ENCODE measurements at places on chromosomes 12 and 14. TPM values are rescaled to one million over a fixed set of nuclear protein-coding genes. Genes with fewer than 3 reads are reported as not detected.
A peak's percentile ranks its signal among the peaks of the same experiment; 100 is the strongest.

GRCh38 chr14:51328772-51329353 is 88.8 kb downstream of the TMX1 start:
- DNase-seq: peak; percentile 52

DNA sequence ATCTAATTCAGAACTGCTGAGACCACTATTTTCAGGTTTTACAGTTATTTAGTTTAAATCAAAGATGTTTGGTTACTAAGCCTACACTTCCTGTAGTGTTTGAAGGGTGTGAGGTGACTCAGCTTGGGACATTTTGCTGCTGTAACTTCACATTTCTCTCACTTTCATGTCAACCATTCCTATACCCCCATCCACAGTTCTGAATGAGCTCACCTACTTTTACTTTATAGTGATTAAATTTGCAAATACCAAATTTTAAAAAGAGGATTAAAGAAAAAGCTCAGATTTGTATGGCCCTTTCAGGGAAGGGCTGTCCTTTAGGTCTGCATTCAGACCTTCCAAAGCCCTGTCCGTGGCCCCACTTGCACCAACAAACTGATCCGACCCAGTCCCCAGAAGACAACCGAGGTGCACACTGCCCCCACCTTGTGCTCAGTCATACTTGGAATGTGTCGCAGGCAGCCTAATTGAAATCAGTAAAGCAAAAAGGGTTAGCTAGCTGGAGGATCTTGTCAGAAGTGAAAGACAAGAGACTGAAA is 174.4 kb downstream of the MON2 start:
- DNase-seq: peak; percentile 67

DNA sequence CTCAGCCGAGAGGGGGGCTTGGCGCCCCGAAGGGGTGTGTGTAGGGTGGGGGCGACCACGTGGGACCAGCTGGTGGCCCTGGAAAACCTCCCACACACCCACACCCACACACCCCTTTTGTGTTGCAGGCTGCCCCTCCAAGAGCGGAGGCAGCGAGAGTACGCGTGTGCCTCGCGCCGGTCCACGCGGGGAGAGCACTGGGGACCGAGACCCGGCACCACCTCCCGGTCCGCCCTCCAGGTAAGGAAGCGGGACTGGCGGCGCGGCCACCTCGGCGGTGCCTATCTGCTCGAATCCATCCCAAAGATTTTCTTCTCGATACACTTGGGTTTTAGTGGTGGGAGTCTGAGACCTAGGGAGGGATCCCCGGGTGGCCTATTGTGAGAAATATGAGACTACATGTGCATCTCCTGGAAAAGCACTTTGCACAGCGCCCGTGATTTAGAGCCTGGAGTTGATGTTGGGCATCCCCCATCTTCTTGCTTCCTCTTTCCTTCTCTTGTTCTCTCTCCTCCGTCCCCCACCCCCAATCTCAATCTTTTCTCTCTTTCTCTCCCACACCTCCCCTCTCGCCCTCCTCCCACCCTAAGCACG is 393 bp downstream of the SYT1 start:
- DNase-seq: no peak

GRCh38 chr14:99733540-99734405 is 49.7 kb downstream of the CYP46A1 start:
- DNase-seq: no peak

DNA sequence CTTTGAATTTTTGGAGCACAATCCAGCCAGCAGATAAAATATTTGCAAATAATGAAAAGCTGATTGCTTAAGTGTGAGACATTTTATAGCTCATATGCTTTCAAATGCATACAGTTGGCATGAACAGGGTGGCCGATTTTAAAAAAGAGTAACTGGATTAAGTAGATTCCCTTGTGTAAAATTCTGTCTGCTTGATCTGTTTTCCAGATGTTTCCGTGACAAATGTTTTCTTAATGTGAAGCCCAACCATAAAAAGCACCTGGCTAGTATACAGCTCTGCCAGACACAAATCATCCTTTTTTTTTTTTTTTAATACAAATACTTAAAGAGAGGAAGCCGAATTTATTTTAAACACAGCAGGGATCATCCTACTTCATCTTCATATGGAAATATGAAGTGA is 440.7 kb downstream of the CCER1 start:
- peak; percentile 1 for DNase-seq

DNA sequence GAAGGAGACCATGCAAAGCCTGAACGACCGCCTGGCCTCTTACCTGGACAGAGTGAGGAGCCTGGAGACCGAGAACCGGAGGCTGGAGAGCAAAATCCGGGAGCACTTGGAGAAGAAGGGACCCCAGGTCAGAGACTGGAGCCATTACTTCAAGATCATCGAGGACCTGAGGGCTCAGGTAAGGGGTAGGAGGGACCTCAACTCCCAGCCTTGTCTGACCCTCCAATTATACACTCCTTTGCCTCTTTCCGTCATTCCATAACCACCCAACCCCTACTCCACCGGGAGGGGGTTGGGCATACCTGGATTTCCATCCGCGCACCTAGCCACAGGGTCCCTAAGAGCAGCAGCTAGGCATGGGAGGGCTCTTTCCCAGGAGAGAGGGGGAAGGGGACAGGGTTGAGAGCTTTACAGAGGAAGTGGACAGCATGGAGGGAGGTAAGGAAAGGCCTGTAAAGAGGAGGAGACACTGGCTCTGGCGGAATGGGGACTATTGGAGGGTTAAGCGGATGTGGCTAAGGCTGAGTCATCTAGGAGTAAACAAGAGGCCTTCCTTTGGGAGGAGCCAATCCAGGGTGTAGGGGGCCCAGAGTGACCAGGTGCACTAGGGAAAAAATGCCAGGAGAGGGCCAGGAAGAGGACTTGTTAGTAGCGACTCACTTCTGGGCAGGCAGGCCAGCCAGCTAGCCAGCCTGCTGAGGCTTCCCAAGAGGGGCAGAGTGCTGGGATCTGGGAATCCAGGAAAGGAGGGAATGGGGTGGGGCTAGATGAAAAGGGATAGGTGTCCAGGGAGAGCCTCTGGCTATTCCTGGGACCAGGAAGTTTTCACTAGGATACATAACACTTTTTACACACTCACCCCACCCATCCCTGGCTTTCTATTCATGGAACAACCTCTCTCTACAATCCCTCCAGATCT is 754 bp downstream of the KRT18 start:
- peak; percentile 92 for DNase-seq

- no peak for DNase-seq
Observed at GRCh38 chr14:99728231-99728920, 44.3 kb downstream of the CYP46A1 start.

GRCh38 chr12:52455821-52456220 is 3.9 kb upstream of the KRT6B start:
- no peak for DNase-seq

- peak; percentile 71 for DNase-seq
Observed at GRCh38 chr12:27564612-27565213, 40.7 kb downstream of the PPFIBP1 start.

- no peak for DNase-seq
Observed at GRCh38 chr12:59472273-59472672, 123.6 kb upstream of the SLC16A7 start.

- DNase-seq: peak; percentile 72
Observed at GRCh38 chr12:12376646-12377448, 20.0 kb downstream of the BORCS5 start.

- no peak for DNase-seq
Observed at GRCh38 chr14:24171422-24172260, at the start of gene REC8. TSS of gene REC8 (plus strand) at chr14:24172080. CDS start at chr14:24172553, 473 bp downstream.

DNA sequence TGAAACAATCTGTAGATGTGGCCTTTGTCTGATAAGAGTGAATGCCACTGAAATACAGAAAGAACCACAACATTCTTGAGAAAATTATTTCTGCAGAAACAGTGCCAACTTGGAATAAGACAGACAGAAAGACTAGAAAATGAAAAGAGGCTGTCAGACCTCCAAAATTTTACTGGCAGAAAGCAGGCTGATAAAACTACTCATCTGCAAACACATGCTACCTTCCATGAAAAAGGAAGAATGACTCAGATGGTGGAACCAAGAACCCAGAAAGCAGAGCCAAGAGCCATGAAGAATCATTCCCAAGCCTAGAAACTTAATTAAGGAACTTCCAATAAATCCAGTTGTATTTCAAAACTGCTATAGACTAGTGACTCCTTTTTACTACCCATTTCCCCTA is 31.9 kb upstream of the OSBPL8 start:
- DNase-seq: peak; percentile 40

DNA sequence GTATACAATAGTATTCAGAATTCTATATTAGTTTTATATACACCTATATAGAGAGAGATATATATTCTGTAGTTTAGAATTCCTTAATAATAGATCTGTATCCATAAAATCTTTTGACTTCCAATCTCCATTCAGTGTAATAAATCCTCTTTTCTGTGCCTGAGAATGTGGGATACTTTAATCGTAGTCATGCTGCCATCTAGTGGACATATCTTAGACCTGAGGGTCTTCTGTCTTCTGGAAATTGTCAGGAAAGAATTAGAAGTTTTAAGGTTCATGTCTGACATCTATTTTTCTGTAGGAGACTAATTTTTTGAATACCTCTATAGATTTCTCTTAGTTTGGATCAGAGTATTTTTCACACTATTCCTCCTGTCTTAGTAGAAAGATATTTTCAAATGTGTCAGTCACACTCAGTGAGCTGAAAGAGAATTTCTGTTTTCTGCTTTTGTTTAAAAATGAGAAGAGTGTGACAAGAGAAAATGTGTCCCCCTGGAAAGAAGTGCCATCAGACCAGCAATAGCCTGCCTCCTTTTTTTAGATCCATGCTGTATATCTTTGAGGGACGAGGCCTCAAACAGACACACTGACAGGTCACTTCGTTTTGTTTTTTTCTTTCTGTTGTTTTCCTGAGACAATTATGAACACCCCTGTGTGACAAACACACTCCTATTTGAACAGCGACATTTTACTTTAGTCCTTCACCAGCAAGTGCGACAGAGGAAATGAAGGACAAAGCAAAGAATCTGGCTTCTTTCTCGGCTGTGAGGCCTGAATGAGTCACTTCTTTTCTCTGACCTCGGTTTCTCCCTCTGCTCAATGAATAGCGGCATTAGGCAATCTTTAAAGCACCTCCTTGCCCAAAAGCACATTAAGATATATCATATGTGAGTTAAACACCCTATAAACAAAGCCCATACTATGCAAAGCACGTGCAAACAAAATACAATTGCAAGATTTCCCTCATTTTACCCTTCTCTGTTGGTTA is 96.3 kb downstream of the GALC start:
- DNase-seq: peak; percentile 31

DNA sequence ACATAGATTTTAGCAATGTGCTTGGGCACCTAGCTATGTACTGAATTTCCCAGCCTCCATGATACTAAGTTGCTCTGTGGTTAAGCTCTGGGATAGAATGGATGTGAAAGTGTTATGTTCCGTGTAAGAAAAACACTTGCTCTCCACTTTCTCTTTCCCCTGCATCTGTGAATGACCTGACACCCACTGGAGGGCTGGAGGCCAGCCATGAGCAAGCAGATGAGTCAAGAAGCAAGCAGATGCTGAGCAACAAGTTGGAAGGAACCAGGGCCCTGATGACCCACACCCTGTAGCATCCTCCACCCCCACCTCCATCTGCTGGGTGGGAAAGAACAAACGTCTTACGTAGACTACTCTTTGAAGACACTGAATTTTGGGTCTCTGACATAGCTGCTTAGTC is 56.6 kb downstream of the EID3 start:
- DNase-seq: peak; percentile 34

Gene DNAH10
- total RNA-seq: 0.10 TPM

Gene PFKM
- total RNA-seq: 56.4 TPM

Gene TPI1
- total RNA-seq: 2,388 TPM

Gene DHRS4L2
- total RNA-seq: 15.9 TPM

Gene APOLD1
- 12.7 TPM for total RNA-seq

Gene SPIC
- total RNA-seq: not detected

Gene LIN52
- 11.2 TPM for total RNA-seq

Gene LAG3
- total RNA-seq: 0.12 TPM

Gene CNTN1
- total RNA-seq: not detected

Gene KLRC2
- total RNA-seq: 17.4 TPM

Data from RPMI7951 (cell line).